Anterior cingulate cortex (tissue), 58 donors: ENCODE measurements at places on chromosomes 5 and 9.

DNA sequence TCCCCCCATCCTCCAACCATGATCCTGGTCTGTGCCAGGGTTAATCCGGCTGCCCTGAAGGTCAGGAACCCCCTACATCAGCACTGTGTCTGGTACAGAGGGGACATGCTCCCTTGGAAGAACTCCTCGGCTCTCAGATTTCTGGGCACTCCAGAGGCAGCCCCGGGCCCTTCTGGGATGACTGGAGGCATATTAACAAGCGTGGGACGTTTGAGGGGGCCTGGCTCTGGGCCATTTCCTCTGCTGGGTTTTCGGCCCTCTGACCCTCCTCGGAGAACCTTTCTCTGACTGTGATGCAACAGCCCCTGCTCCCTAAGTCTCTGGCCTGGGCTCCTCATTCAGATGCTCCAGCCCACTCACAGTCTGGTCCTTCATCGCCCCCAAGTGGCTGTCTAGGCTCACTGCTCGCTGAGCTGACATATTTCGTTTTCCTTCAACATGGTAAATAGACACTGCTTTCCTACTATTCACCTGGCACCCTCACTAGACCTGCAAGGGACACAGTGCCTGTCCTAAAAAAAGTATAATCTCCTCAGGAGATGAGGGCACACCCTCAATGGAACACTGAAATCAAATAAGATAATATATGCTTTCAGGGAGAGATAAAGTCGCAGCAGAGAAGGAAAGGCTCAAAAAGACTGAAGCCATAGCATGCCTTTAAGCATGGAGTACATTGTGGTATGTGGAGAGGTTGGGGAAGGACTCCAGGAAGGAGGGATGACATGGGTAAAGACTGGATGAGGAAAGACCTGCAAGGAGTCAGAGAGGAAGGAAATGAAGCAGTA is 404.7 kb upstream of the TRPC7 start:
- DNase-seq = peak; percentile 58

DNA sequence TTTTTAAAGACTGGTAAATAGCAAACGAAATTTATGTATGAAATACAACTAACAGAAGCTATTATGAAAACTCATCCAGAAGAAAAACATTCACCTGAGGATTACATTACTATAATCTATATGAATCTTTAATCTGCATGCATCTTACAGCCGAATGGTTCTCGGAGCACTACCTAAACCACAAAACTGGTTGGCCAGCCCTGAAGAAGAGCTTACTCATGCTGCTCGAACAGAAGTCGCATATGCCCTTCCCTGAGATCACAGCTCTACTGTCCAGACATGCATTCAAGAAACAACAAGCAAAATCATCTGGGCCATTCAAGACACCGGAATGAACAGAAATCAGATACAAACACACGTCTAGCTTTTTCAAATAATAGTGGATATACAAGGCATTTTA is 931.0 kb upstream of the DMAC1 start:
- no peak for DNase-seq

- no peak for DNase-seq
These were observed 17.4 kb upstream of the TNFAIP8 start for GRCh38 chr5:119338326-119338946.

DNA sequence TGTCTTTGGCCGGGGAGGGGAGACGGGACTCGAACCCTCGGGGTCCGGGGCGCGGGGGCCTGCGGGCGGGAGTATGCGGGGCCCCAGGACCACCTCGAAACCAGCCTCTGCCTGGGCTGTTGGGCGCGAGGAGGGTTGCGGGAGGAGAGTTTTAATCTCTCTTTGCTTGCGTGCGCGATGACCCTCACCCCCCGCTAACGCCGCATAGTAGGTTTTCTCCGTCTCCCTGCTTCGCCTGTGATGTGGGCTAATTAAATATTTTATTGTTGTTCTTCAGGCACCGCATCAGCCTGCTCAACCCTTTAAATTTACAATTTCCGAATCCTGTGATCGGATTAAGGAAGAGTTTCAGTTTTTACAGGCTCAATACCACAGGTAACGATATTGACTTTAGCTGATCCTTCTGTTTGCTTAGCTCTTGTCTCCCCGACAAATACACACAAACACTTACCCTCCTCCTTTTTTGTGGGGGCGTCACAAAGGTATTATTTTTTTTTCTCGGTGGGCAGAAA is 1.7 kb downstream of the TLE4 start:
- no peak for DNase-seq

GRCh38 chr9:82810915-82811314 is 252.0 kb downstream of the RASEF start:
- no peak for DNase-seq

DNA sequence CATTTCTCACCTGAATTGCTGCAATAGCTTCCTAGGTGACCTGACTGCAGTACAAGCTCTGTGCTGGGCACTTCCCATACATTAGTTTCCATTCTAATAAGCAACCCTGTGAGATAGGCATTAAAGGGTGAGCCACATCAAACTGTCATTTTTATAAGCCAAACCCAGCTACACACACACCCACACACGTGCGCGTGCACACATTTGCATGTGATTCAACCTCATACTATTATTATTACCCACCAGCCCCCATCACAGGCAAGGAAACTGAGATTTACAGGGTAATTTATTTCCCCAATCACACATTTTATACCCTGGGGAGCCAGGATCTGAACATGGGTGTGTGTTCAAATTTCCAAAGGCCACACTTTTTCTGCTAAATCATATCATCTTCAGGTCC is 93.6 kb downstream of the TTLL11 start:
- no peak for DNase-seq

DNA sequence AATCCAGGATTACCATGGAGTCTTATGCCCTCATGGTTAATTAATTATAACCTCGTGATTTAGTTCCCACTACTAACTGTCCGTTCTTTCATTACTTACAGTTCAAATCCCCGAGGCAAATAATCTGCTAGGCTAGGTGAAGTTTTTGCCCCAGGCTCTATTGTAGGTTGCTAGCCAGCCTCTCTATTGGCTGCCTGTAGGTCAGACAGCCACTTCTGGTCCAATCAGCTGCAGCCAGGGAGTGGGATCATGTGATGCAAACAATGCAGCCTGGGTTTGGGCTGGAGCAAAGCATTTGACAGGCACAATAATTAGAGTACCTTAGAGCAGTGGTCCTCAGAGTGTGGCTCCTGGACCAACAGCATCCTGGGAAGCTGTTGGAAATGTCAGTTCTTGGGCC is 17.7 kb downstream of the TMEM252 start:
- no peak for DNase-seq

- DNase-seq = no peak
These were observed 5.1 kb upstream of the RALGDS start for GRCh38 chr9:133125941-133126696.

DNA sequence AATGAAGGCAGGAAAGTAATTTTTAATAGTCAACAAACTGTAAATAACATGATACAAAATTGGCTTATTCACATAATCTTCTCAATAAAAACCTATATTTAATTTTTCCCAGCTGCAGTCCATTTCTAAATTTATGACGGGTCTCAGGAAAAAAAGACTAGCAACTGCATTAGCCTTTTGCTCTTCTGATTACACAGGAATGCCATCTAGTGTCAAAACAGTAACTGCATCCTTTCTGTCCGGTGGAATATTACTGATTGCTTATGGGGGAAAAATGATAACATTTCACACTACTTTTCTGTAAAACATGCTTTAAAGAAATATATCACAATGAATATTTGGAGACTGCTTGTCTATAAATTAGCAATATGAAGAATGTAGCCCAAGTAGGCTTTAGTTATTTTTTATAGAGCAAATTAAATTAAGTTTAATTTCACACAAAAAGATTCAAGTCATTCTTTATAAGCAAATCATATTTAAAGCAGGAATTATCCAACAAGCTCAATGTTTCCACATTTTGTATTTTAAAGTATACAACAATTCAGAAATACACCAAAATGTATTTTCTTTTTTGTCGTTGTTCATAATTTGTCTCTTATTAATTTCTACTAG is 534.7 kb downstream of the CDH10 start:
- DNase-seq = no peak

GRCh38 chr5:64505769-64506566 is at the start of gene RGS7BP:
TSS of gene RGS7BP (plus strand) at chr5:64506015. CDS start at chr5:64506625, 610 bp downstream.
- DNase-seq = peak; percentile 47

GRCh38 chr5:52800394-52801213 is 12.9 kb downstream of the ITGA1 start:
- no peak for DNase-seq
